ENCODE measurements at places on chromosomes 11 and 22.

DNA sequence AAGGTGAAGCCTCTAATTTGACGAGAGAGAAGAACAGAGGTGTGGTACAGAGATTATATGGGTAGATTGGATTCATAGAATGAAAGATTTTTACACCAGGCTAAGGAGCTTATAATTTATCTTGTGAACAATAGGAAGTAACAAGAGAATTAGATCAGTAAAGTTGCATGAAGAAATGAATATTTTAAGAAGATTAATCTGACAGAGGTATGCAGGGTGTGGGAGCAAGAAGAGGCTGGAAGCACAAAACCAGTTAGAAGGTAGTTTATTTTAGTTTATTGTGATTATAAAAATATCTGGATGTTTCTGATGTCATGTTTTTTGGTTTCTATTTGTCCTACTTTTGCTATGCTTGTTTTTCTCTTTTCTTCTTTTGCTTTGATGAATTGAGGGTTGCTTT is 15.7 kb downstream of the SLC5A12 start:
- no peak for DNase-seq

- no peak for DNase-seq
Observed at GRCh38 chr22:30023099-30023660, 57.1 kb upstream of the HORMAD2 start.

- no peak for DNase-seq
Observed at GRCh38 chr22:44862981-44863860, 110.8 kb downstream of the ARHGAP8 start.

DNA sequence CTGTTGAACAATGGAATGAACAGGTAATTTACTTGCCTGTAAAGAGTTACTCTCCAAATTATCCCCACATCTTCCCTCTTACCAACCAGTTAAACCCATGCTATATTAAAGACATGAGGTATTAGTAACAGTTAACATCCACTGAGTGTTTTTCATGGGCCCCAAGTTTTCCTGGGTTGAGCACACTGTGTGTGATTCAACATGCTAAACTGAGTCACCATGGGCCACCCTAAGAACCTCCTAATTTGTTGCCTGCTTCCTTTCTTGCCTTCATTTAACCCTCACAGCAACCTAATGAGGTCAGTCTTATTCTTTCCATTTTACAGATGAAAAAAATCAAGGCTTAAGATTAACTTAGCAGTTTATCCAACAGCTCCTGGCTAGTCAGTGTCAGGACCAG is 51.0 kb downstream of the GALNT18 start:
- DNase-seq = no peak

GRCh38 chr11:68120273-68121066 is 718 bp downstream of the CHKA start:
- DNase-seq = peak; percentile 32
